Psoas muscle (tissue), 8 donors: ENCODE measurements at places on chromosomes 7 and 10. TPM values are rescaled to one million over a fixed set of nuclear protein-coding genes. Genes with fewer than 3 reads are reported as not detected.

The SRGN gene
- 54.0 TPM for polyA plus RNA-seq

The MSS51 gene
- polyA plus RNA-seq: 2.0 TPM

The CDC14C gene
- not detected for polyA plus RNA-seq

The TRIM73 gene
- 0.13 TPM for polyA plus RNA-seq

The ADAM12 gene
- 0.09 TPM for polyA plus RNA-seq

The EGR2 gene
- polyA plus RNA-seq: 0.24 TPM

The TMEM139 gene
- 0.31 TPM for polyA plus RNA-seq

The EPHB6 gene
- 5.7 TPM for polyA plus RNA-seq

The HGF gene
- 0.35 TPM for polyA plus RNA-seq

The MLXIPL gene
- 14.1 TPM for polyA plus RNA-seq

The SORCS3 gene
- polyA plus RNA-seq: 0.01 TPM

The C10orf62 gene
- 0.13 TPM for polyA plus RNA-seq

The AMPH gene
- 1.1 TPM for polyA plus RNA-seq

The TWIST1 gene
- 0.46 TPM for polyA plus RNA-seq

The AGMO gene
- polyA plus RNA-seq: 0.32 TPM

The CRTAC1 gene
- 0.30 TPM for polyA plus RNA-seq

The NANOS1 gene
- polyA plus RNA-seq: 30.7 TPM

The CTAGE15 gene
- not detected for polyA plus RNA-seq

The SPDYE3 gene
- 0.19 TPM for polyA plus RNA-seq

The CAV2 gene
- 15.7 TPM for polyA plus RNA-seq

The ITIH5 gene
- 2.3 TPM for polyA plus RNA-seq

The PILRA gene
- polyA plus RNA-seq: 2.8 TPM

The GIMAP8 gene
- polyA plus RNA-seq: 4.7 TPM

The SEMA3E gene
- polyA plus RNA-seq: 0.04 TPM

The MOGAT3 gene
- not detected for polyA plus RNA-seq

The DNAJC1 gene
- 21.5 TPM for polyA plus RNA-seq

The PDE1C gene
- polyA plus RNA-seq: 0.42 TPM

The AP1S1 gene
- polyA plus RNA-seq: 29.9 TPM

The MRLN gene
- polyA plus RNA-seq: 15.1 TPM
